Activated CD8-positive, alpha-beta memory T cell treated with anti-CD3 and anti-CD28 coated beads for 48 hours (primary cell): ENCODE measurements at places on chromosomes 11 and 22.

DNA sequence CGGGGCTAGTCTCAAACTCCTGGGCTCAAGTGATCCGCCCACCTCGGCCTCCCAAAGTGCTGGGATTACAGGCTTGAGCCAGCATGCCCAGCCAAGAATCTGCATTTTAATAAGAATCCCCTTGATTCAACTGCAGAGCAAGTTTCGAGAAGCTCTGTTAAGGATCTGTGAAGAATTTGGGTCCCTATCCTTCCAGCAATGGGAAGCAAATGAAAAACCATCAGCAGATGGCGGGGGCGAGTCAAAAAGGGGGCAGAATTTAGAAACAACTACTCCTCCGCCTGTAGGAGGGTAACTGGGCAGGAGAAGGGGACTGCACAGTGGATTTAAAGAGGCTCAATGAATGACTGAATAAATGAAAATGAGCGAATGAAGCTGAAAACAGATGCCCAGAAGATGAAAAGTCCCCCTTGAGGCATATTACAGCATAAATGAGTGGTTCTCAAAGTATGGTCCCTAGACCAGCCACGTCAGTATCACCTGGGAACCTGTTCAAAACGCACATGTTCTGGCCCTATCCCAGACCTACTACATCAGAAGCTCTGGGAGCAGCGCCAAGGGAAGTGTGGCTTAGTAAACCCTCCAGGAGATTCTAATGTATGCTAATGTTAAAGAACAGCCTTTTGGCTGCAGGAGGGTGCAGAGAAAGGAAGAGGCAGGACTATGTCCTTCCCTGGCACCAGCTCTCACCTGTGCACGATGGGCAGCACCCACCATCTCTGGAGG lies 15.0 kb downstream of the VWCE start:
- DNase-seq, result no peak

DNA sequence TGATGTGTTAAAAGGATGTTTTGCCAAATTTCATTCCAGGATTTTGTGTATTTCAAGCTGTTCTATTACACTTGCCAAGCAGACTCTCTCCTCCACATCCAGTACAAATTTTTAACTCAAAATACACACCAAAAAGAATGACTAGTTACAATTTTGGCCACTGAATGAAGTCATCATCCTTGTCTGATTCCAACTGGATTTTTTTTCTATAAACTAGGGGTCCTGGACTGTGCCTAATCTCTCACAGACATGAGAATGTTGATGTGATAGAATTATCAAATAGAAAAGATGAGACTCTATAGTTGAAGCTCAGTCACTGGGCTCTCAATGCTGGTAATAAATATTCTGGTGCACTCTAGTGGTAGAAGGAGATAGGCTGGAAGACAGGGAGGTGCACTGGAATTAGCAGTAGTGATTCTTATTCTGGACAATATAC lies 85.8 kb downstream of the FANCF start:
- DNase-seq, result no peak

DNA sequence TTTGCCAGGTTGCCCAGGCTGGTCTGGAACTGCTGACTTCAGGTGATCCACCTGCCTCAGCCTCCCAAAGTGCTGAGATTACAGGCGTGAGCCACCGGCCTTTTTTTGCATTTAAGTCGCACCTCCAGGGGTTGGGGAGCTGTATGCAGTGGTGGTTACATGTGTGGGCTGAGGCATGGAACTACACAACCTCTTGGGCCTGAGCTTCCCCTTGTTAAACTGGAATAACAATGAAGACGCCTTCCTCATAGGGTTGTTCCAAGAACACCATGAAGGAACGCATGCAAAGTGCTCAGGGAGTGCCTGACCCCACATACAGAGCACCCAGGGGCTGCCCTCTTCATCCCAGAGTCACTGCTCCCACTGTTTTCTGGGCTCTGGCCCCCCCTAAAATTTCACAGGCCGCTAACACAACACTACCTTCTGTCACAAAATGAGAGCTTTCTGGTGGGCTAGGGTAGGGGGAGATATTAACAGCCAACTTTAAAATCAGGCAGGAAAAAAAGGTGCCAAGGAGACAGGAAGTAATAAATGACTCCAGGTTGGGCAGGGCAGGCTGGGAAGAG lies 1.3 kb upstream of the FAM118A start:
- DNase-seq, result no peak

DNA sequence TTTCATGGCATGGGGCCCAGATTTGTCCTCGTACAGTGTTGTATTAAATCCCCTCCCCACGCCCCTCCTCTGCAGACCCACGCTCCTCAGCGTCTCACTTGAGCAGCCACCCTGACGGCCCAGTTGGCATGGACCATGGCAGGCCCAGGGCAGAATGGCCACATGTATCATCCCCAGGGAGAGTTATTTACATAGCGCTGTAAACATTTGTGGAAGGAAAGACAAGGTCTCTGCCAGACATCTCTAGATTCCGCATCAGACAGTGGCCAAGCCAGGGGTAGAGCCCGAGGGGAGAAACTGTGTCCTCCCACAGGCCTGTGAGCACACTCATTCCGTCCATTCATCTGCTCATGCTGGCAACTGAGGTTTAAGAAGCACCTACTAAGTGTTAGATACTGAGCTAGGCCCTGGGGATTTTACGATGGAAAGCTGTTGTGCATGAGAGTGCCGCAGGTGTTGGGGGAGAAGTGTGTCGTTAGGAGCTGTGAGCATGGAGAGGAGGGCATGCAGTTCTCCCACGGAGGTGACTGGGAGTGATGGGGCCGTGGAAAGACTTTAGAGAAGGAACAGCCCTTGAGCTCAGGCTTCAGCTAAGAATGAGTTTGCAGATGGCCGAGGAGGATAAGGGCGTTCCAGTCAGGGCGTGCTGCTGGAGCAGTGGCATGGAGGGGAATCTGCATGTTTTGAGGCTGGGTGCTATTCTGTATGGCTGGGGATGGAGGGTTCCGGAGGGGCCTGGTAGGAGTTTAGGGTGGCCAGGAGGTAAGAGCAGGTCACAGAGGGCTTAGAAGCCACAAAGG lies 94.9 kb downstream of the GRIK4 start:
- no peak for DNase-seq

GRCh38 chr22:37844904-37845329 lies 783 bp upstream of the ANKRD54 start:
- DNase-seq, result no peak

GRCh38 chr11:64516226-64516625 lies 74.8 kb upstream of the SLC22A12 start:
- no peak for DNase-seq
